ENCODE measurements at places on chromosomes 7 and 10. TPM values are rescaled to one million over a fixed set of nuclear protein-coding genes. Genes with fewer than 3 reads are reported as not detected.

The LRMDA gene
- total RNA-seq = not detected

The NEUROD6 gene
- not detected for total RNA-seq

The MYOZ1 gene
- not detected for total RNA-seq

The GNGT1 gene
- not detected for total RNA-seq

The SPDYE6 gene
- total RNA-seq = not detected

The NOBOX gene
- total RNA-seq = not detected

The HECW1 gene
- not detected for total RNA-seq

The MMRN2 gene
- not detected for total RNA-seq

The ASIC3 gene
- total RNA-seq = 3.7 TPM

The RET gene
- 0.22 TPM for total RNA-seq

The ACBD7 gene
- 4.4 TPM for total RNA-seq

The MYL7 gene
- total RNA-seq = not detected

The MEOX2 gene
- not detected for total RNA-seq

The MSANTD7 gene
- 16.5 TPM for total RNA-seq

The RARRES2 gene
- not detected for total RNA-seq

The SLC13A1 gene
- total RNA-seq = not detected

The CNNM1 gene
- total RNA-seq = 1.0 TPM

The MGAM2 gene
- not detected for total RNA-seq

Measured in activated naive CD4-positive, alpha-beta T cell treated with anti-CD3 and anti-CD28 coated beads, Interleukin-2, amount 10 ng/mL, durations not matched to agents 5 hours and 36 hours (primary cell).